ENCODE measurements at places on chromosomes 5 and 9. TPM values are rescaled to one million over a fixed set of nuclear protein-coding genes. Genes with fewer than 3 reads are reported as not detected.
A peak's percentile ranks its signal among the peaks of the same experiment; 100 is the strongest.

SH3GLB2 gene
- total RNA-seq, result 49.6 TPM

TAF11L10 gene
- total RNA-seq, result not detected

GRCh38 chr9:71703172-71703872, 65.0 kb downstream of the CEMIP2 start:
- no peak for DNase-seq

GRCh38 chr9:114417511-114417910, 29.7 kb upstream of the AKNA start:
- no peak for DNase-seq

DNA sequence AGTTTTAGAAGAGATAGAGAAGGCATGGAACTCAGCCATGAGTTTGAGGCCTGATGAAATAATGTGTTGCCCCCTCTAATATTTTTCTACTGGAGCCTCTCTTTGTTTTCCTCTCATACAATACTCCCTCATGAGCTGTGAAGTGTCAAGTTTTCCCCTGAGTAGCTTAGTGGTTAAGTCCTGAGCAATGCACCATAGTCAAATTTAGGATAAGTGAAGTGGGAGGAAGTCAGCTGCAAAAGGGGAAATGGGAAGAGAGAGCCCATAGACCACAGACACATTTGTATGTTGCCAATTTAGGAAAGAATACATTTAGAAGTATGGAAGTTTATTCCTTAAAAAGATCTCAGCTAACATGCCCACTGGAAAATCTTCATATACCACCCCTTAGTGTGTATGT, 171.5 kb upstream of the NREP start:
- no peak for DNase-seq

DNA sequence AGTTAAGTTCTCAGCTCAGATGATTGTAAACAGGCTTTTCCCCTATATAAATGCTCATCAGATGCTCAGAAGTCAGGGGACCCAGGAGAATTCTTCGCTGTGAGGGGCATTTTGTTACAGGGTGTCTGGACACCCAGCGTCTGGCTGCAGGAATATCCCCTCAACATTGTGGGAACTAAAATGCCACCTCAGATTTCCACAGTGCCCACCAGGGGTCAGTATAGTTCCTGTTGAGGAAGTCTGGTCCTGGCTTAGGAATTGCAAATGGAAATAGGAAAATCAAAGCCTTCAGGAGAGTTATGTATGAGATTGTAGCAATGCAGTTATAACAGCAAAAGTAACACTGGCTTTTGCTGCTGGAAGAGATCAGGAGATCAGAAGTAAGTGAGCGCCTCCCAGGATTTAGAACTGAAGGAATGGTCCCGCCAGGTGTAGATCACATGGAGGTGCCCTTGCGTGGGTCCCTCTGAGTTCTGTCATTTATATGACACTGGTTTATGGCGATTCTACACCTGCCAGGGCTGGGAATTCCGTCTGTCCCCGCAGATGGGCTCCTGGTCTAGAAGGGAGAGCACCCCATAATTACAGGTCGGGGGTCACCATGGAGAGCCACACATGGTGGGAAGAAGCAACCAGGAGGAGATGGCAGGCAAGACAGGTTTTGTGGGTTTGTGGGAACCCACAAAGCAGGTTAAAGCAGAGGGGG, 47.1 kb upstream of the CTSL start:
- DNase-seq, result peak; percentile 43

GRCh38 chr5:107774316-107774715, 103.6 kb upstream of the EFNA5 start:
- DNase-seq, result no peak

DNA sequence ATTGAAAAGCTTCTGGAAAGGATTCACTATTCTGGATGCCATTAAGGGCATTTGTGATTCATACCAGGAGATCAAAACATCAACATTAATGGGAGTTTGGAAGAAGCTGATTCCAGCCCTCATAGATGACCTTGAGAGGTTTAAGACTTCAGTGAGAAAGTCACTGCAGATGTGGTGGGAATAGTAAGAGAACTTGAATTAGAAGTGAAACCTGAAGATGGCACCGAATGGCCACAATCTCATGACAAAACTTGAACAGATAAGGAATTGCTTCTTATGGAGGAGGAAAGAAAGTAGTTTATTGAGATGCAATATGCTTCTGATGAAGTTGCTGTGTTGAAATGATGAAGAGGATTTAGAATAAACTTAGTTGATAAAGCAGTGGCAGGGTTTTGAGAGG, 254.6 kb upstream of the SLC24A2 start:
- DNase-seq, result no peak

DNA sequence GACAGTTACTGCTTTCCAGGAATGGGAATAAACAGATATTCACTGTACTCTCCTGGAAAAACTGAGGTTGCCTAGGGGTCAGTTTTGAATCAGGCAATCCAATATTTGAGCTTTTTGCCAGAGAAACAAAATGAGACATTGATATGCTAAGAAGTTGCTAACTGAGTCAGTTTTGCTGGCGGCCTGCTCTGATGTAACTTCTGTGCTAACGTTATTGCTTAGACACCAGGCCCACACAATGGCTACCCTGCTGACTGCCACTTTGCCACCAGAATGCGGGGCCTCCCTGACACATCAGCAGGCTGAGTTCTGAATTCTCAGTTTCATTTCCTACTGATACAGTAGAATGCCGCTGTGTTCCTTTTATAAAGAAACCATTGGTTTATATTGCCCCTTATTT, 18.2 kb upstream of the ZNF618 start:
- no peak for DNase-seq
